CD4-positive, alpha-beta T cell treated with Interleukin-1 beta for 1 hour (primary cell): ENCODE measurements at places on chromosomes 16 and 17.
A peak's percentile ranks its signal among the peaks of the same experiment; 100 is the strongest.

DNA sequence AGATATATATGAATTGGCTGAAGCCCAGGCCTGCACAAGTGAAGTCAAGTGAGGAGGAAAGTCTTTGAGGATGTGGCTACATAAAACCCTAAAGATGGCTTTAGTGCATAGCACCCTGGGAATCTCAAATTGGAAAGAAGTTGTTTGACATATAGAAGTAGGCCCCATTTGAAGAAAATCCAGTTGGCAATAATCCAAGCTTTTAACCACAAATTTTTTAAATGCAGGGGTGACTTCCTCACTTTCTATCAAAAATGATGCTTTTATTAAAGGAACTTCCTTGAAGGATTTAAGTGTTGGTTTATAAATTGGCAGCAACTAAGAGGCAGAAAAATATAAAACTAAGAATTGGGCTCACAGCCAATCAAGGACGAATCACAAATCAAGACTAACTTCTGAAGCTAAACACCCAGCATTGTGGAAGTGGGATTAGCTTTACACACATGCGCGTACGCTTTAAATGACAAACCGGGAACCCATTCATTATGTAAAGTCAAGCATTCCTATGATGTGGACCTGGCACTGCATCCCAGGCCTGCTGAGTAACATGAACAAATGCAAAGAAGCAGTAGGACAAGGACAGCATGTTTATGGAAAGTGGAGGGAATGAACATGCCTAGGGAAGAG, 63.3 kb downstream of the NOG start:
- DNase-seq, result no peak

DNA sequence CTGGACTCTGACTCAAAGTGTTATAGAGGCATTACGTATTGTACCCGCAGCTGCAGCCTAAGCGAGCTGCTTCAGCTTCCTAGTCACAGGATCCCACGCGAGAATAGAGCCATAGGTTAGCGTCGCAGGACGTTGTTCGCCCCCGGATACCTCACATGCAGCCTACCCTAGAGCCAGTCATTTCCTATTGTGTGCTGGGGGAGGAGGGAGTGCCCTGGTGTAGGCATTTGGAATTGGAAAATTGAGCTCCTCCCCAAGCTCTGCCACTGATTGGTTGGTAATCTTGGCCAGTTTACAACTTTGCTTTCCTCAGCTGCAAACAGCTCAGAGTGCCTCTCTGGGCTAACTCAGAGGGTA, 530 bp downstream of the NAA60 start:
- DNase-seq, result peak; percentile 17

DNA sequence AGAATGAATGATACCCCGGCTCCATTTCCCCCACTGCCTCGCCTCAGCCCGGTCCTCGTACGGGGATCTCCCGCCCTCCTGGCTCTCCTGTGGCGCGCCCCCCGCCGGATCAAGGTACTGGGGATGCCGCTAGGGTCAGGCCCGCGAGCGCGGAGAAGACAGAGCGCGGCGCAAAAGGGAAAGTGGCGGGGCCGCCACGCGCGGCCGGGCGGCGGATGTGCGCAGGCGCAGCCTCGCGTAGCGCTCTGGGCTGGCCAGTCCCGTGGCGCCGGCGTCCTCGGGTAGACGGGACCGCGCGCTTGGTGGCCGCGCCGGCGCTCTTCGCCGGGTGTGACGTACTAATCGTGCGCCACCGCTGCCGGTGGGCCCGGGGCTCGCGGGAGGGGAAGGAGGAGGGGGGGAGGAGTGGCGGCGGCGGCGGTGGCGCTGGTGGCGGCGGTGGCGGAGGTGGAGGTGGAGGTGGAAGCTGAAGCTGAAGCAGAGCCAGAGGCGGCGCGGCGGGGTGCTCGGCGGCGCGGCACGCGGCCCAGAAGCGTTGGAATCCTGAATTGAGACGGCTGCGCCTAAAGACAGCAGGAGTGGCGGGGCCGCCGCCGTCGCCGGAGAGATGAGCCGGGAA, at the start of gene SENP3:
Gene SENP3, plus strand, starts transcription at position 331 of the 619 bp plus-strand sequence. CDS start 1,158 bp downstream, outside the sequence.
- peak; percentile 93 for DNase-seq

- DNase-seq, result no peak
Observed at GRCh38 chr16:29804455-29805231, 1.7 kb upstream of the MAZ start.

GRCh38 chr17:78378225-78379130, at the start of gene PGS1:
PGS1 (plus strand) TSS chr17:78378649; CDS start chr17:78378666, 17 bp downstream.
- DNase-seq, result peak; percentile 77

DNA sequence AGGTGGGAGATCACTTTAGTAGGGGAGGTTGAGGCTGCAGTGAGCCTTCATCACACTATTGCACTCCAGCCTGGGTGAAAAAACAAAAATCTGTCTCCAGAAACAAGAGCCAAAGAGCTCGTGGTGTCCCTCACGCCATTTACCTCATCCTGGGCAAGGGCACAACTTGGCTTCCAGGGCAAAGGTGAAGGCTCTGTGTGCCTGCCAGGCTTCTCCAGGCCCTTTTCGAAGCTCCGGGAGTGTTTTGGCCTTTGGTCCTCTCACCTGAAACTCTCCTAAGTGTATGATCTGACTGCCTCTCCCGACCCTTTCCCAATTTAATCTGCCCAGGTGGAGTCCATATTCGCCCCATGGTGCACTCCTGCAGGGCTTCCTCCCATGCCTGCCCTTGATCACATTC, 11.6 kb upstream of the CES3 start:
- DNase-seq, result no peak

GRCh38 chr16:50679266-50679665, 1.8 kb downstream of the SNX20 start:
- DNase-seq, result no peak

- DNase-seq, result peak; percentile 67
Observed at GRCh38 chr16:88703486-88704309, 2.5 kb downstream of the RNF166 start.

DNA sequence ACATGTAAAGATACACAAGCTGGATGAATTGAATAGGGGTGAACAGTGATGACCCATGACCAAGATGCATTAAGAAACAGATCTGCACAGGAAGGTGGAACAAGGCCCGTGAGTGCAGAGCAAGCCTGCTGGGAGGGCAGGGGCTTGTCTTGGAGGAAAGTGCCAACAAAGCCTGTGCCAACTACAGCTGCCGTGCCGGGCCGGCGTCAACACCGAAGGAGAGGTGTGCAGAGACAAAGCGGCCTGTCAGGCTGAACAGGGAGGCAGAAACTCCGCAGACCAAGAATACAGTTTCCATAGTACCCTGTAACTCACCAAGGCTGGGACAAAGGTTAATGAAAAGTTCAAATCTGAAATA, 46.7 kb downstream of the ANKRD11 start:
- no peak for DNase-seq

DNA sequence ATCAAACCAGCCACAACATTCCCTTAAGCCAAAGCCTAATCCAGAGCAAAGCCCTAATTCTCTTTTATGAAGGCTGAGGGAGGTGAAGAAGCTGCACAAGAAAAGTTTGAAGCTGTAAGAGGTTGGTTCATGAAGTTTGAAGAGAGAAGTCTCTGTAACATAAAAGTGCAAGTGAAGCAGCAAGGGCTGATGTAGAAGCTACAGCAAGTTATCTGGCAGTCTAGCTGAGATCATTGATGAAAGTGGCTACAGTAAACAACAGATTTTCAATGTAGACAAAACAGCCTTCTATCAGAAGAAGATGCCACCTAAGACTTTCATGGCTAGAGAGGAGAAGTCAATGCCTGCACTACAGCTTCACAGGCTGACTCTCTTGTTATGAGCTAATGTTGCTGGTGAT, 52.5 kb downstream of the NACA2 start:
- no peak for DNase-seq

DNA sequence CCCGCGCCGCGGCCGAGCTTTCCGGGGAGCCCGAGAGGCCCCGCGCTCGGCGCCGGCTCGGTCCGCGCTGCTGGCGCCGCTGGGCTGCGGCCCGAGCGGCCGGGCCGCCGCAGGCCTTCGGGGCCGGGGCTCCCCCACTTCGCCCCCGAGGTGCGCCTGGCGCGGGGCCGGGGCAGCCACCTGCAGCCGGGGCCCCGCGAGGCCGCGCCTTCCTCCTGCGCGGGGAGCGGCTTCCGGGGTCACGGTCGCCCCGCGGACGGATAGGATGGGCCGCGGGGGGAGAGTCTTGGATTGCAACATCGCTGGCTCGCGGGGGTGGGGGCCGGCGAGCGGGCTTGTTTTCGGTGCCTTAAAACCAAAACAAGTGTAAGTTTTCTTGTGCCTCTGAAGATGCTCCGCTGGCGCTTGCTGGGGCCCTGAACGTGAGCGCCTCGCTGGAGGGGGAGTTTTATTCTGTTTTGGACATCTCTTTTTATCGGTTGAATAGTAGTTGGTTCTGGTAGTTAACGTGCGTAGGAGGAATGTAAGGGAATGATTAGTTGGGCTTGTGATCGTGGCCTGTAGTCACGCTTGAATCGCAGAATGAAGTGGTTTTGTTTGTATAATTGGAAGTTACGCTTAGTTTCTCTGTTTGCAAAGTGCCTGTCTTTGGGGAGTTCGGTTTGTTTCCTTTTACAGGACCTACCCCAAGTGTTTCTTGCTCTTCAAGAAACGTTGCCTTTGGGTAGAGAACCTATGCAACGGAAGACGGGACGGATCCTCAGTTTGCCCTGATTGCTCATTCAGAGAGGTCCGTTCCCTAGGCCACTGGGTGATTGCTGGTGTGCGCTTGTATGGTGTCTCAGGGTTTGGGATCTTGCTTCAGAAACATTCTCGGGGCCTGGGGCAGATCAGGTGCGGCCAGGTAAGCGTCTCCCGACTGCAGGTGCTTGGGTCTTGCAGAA, 724 bp downstream of the UBE2I start:
- DNase-seq, result peak; percentile 70

DNA sequence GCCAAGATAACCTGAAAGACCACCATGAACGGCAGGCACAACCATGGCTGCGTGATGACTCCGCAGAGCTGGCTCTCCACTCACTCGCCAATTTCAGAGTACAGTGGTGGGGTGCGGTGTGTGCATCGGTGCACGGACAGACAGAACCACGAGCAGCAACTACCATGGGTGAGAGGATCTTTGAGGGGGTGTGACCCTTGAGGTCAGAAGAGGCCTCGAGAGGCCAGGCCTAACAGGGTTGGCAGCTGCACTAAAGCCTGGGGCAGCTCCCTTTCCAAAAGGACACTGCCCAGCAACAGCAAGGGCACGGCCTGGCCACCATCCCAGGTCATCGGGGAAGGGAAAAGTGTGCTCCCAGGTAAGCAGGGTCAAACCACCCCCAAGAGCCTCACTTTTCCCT, 1.9 kb upstream of the ECI1 start:
- DNase-seq, result no peak

GRCh38 chr17:64575431-64575830, 68.7 kb downstream of the CEP95 start:
- no peak for DNase-seq

DNA sequence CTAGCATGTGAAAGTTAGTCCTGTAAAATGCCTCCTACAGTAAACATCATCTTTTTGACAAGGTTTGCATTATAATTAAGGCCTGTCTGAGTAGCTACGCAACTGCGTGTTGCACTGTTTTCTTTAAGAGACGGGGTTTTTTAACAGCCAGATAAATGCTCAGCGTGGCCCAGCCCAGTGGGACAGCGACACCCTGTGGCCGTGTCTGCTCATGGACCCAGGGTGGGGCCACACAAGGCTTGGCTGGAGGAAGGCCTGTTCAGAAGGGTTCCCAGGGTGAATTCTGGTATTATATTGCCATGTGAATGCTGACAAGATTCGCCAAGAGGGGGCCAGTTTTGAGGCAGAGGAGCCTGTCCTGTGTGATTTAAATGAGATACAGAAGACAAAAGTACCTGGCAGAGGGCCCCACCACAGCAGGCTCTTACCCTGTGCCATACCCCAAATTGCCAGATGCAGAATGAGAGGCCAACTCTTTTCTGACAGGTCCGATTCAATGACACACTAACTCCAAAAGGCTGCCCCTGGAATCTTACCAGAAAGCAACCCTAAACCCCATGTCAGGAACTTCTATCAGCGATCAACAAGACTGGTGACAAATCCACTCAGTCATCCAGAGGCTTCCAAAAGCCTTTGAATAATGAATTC, 65.9 kb upstream of the IRX6 start:
- DNase-seq, result peak; percentile 9

GRCh38 chr17:74123350-74123749, 80.1 kb upstream of the RPL38 start:
- no peak for DNase-seq

- DNase-seq, result no peak
Observed at GRCh38 chr17:72684405-72685020, 408.0 kb downstream of the SLC39A11 start.

GRCh38 chr17:36514856-36515255, 19.8 kb downstream of the MYO19 start:
- no peak for DNase-seq

DNA sequence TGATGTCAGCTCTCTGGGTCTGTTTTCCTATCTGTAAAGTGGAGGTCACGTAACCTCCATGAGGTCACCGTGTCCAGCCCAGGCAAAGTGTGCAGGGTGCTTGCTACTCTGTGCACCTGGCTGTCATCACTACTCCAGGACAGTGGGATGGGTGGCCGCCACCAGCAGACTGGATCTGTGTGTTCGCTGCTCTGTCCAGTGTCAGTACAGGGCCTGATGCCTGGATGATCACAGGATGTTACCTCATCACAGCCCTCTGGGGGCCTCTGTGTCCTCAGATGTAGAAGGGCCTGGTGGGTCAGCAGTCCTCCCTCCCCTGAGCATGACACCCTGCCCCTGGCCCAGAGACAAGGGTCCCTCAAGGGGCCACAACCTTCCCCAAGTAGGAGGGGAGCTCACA, 80.0 kb downstream of the KCNJ18 start:
- DNase-seq, result no peak

GRCh38 chr17:2710071-2710802, 1.3 kb downstream of the CLUH start:
- DNase-seq, result no peak

- no peak for DNase-seq
Observed at GRCh38 chr17:37535906-37536305, 46.2 kb downstream of the DUSP14 start.

DNA sequence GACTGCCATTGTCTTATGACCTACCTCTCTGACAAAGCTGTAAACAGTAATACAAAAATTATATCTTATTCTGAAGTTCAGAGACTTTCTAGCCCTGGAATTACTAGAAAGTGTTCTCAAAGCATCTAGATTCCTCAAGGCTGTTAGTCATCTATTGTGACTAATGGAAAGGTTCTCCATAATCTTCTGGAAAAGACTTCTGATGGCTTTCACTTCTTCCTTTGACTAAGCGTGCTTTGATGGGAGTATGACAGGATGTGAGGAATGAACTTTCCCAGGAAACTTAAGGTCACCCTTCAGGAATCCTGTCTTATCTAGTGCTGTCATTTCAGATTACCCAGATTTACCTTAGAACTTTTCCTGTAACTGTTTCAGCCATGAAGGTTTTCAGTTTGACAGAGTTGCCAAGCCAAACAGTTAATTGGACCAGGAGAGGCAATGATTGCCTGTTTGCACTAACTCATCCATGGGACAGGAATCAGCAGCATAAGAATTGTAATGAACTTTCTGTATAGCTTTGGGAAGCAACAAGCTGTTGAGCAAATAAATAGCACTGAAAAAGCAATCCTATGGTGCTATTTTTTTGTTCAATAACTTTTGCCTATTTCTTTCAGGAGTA, 43.5 kb downstream of the AP2B1 start:
- no peak for DNase-seq
